ENCODE measurements at places on chromosomes 2 and 18.

DNA sequence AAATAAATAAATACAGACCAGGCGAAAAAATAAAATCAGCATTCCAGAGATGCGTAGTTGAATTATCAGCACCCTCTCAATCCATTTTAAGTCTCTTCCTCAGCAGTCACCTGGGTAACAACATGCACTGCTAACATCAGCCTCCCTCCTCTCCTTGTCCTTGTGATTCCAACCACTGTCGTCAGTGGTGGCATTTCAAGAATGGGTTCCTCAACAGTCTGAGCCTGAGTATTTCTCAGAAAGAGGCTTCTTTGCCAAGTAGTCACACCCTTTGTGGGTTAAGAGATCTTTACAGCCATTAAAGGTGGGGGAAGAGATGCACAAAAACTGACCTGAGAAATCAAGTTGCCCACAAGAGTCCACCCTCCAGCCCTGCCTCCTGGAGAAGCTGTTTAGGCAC, 39.0 kb downstream of the NOL10 start:
- no peak for DNase-seq

GRCh38 chr18:59085126-59085794, 54.4 kb upstream of the SEC11C start:
- DNase-seq, result no peak

- DNase-seq, result no peak
Observed at GRCh38 chr18:3972291-3972930, 482.7 kb downstream of the DLGAP1 start.

DNA sequence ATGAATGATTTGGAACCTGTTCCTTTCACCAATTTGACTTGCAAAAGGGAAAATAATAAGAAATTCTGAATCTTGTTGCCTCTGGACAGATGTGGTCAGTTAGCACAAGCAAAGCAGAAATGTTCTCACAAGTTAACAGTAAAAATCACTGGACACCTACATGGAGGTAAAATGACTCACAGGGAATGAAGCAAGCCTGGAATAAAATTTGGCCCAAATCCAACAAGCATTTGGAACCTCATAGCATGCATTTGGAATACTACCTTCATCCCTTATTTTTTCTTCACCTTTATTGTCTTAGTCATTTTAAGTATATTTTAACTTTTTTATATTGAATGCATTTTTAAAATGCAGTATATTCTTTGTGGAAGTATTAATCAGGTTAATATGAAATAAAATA, 602.9 kb downstream of the ARHGAP15 start:
- DNase-seq, result peak; percentile 11

GRCh38 chr18:35868915-35869314, 103.6 kb upstream of the RMP24 start:
- DNase-seq, result no peak

DNA sequence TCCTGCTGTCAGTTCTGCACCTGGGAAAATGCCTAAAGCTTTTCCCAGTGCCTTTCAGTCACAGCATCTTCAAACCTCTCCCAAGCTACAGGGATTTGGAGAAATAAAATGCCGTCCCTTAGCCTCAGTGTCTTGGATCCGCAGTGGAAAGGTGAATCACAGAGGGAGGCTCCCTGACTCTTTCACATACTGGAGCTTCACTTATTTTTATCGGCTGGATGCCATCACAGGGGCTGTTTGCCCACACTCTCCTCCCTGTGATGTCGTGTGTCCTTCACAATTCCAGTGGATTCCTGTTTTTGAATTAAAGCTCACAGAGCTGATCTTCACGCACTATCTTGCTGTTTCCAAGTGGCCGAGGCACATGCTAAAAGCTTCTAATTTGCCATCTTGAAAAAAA, 1303.1 kb upstream of the DDX18 start:
- no peak for DNase-seq
